ENCODE measurements at places on chromosomes 2 and 18.

- DNase-seq = no peak
Measured at GRCh38 chr2:27271631-27272340, 3.4 kb upstream of the DNAJC5G start.

GRCh38 chr2:112699984-112700667 lies 20.7 kb upstream of the NT5DC4 start:
- no peak for DNase-seq

GRCh38 chr2:74764429-74765272 lies 69.3 kb upstream of the HK2 start:
- DNase-seq = no peak

DNA sequence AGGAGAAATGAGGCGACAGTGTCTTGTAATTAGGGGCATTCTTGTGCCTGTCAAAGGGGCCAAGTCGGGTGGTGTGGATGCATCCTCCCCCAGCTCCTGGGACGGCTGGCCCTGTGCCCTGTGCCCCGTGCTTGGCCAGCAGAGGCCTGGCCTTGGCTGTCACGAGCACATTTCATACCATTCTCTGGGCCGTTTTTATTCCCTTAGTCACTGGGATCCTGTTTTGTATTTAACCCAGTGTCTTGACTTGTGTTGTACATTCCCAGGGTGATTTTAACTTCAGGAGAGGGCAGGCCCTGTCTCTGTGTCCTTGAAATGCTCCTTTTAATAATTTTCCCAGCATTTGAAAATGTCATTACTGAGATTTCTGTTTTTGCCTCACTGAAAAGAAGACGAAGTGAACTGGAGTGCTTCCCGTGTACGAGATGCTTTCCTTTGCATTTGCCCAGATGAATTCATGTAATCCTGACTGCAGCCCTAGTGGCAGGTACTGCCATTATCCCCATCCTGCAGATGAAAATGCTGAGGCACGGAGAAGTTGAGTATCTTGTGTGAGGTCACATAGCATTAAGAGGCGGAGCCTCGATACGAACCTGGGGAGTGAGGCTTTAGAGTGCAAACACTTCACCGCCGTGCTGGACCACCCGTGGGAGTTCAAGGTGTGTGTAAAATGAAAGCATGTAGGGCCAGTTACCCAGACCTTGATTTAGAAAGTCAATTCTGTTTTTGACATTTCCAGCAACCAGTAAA lies 57.0 kb downstream of the SH3RF3 start:
- no peak for DNase-seq

- DNase-seq = no peak
Measured at GRCh38 chr2:53182601-53183000, 585.0 kb upstream of the CHAC2 start.

DNA sequence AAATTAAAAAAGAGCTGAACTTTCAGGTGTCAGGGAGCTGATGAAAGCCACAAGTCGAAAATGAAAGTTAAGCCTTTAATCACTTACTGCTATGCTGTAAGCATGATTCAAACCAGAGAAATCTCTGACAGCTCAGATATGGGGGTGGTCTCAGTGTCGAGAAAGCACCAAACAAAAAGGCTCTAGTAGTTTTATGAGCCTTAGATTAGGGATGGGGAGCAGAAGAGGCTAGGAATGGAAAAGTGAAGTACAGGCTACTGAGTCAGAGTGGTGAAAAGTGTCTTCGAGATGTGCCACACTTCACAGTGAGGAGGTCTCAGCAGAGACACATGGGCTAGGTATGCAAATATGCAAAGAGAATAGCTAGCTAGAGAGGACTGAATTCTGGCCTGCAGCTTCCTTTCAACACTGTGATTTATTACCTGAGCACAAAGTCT lies 482.2 kb downstream of the SPAG16 start:
- DNase-seq = no peak

DNA sequence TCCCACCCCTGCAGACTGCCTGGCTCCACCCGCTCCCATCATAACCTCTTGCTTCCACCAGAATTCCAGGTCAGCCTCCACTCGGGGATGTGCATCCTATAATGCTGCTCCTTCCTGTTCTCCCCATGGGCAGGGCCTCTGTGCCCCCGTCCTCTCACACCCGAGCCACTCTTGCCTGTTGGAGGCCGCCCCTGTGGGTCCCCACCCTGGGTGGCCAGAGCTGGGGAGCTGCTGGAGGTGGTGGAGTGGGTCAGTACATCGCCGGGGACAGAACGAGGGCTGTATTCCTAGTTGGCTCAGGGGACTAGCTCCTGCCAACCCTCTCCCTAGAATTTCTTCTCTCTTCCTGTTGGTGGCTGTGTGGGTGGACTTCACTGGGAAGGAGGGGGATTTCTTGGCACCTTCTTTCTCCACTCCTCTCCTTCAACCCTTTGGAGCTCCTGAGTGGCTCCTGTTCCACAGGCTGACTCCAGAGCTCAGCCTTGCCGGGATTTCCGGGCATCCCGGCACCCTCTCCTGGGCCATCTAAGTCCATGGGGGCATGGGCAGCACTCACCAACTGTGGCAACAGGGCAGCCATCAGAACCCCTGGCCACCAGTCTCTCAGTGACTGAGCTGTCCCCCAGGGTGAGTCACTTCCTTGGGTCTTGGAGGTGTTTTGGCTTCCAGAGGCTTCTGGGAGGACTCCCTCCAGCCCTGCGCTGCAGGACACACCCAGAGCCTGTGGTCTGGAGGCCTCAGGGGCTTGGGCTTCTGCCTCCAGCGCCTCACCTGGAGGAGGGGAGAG lies 88.2 kb upstream of the MCFD2 start:
- no peak for DNase-seq

DNA sequence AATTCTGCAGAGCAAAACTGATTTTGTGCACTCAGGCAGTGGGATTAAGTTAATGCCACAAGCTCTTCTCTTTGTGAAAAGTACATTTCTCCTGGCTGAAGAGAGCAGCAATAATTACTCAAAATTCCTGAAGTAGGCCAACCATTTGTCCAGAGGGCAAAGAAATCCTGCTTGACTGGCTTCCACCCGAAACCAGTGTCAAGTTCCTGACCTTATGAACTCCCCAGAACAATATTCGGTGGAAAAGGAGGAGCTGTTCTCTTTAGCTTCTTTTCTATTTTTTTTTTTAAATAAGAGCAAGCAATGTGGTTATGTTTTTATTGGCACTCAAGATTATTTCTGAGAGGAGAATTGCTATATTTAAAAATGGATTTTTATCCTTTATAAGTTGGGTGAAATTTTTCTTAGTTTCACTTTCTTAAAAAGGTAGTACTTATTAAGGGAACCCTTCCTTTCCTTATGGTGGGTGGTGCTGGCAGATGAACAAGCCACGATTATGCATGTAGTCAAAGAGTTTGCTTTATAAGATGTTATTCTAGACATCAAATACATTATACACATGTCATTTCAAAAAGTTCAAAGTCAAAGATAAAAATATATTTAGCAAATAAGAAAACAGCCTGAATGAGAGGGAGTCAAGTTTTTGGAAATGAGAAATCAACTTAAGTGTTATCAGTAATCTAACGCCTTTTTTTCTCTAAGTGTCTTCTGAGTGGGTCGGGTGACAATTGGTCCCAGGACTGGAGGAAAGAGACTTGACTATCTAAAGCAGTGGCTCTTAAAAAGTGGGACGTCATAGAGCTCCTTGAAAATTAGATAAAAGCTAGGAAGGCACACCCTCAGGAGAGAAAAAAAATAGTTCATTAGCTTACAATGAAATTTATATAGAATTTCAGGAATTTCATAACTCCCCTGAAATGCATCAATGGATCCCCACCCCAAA lies 194.5 kb downstream of the IKZF2 start:
- DNase-seq = no peak

- DNase-seq = peak; percentile 30
Measured at GRCh38 chr2:96353032-96353561, 17.5 kb downstream of the NCAPH start.

DNA sequence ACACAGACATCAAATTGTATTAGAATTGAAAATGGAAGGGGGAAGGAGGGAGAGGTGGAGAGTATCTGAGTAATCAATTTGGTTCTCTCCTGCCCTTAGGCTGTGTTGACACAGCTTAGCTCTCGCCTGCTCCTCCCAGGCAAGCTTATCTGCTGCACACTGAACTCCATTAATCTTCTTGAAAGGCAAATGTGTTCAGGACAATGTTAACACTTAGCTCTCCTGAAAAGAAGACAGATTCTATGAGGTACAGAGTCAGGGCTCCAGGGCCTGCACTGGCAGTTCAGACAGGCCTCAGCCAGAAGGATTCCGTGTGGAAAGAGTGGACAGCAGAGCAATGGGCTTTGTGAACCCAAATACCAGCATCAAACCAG lies 430.0 kb upstream of the TNP1 start:
- DNase-seq = no peak

GRCh38 chr2:135733045-135733444 lies 8.6 kb upstream of the UBXN4 start:
- no peak for DNase-seq

GRCh38 chr2:173087793-173088496 lies 12.3 kb downstream of the MAP3K20 start:
- no peak for DNase-seq

GRCh38 chr2:151845481-151845880 lies 17.3 kb upstream of the ARL5A start:
- no peak for DNase-seq

DNA sequence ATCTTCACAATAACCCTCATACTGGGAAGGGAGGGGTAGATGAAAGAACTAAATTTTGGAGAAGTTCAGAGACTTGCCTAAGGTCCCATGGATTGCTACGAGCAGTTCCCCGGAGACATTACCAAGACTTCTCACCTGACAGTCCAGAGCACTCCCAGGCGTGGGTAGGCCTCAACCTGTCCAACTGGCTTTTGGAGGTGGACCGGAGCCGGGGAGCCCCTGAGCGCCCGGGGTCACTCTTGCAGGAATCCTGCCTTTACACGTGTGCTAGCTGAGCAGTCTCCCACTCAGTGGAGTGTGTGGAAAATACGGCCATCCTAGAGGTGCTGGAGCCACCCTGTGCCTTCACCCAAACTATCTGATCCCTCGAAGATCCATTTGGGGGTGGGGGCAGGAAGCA lies 8.0 kb downstream of the POMC start:
- no peak for DNase-seq

DNA sequence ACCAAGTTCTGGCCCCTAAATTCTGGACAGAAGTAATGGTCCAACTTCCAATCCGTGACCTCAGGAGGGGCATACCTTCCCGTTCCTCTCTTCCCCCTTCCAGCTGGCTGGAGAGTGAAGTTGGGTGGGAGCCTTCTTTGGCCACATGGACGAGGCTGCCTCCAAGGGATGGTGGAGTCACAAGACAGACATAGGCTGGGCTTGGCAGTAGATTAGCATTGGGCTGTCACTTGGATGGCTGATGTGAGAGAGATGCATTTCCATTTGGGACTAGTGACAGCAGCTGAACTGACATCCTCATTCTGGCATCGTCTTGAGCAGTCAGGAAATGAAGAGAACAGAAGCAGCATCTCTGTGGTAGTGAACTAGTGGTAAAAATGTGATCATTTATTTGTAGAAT lies 12.6 kb downstream of the NT5DC4 start:
- no peak for DNase-seq

- peak; percentile 69 for DNase-seq
Measured at GRCh38 chr18:23883277-23883790, 131.2 kb upstream of the TTC39C start.

- DNase-seq = no peak
Measured at GRCh38 chr2:217444509-217444908, 558.3 kb downstream of the TNS1 start.

DNA sequence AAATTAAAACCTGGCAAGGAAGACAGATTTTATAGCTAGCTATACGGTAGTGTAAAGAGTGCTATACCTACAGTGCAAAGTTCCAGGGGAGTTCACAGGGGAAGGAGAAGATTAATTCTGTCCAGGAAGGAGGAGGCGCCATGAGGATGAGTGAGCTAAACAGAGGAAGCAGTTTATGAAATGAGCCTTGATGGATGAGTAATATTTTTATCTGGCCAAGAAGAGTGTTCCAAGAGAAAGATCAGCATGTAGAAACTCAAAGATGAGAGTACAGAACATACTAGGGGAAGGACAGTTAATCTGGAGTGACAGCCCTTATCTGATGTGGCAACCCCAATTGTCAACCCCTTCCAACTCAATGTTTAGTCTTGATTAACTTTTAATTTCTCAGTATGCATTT lies 54.8 kb downstream of the CDH20 start:
- DNase-seq = no peak

DNA sequence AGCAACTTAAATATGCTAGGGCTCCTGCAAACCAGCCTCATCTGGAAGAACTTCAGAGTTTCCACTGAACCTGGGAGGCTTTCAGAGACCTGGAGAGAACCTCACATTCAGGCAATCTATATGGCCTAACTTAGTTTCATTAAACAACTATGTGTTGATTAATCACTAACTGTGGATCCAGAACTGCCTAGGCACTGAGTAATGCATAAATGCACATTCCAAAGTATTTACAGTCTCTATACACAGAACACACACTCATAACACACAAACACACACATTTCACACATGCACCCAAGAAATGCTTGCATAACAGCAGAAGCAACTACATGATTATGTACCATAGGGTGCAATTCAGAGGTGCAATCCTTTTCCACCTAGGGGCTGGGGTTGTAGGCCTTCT lies 552.8 kb downstream of the BCL11A start:
- DNase-seq = no peak

- peak; percentile 28 for DNase-seq
Measured at GRCh38 chr2:24491542-24492420, 727 bp downstream of the NCOA1 start.

- no peak for DNase-seq
Measured at GRCh38 chr18:45056926-45057325, 376.2 kb downstream of the SETBP1 start.

GRCh38 chr2:8086357-8086756 lies 595.5 kb upstream of the ID2 start:
- DNase-seq = no peak

Data from NCI-H1105 (cell line).